GM23338 (cell line): ENCODE measurements at places on chromosomes 1 and 21. TPM values are rescaled to one million over a fixed set of nuclear protein-coding genes. Genes with fewer than 3 reads are reported as not detected.

DNA sequence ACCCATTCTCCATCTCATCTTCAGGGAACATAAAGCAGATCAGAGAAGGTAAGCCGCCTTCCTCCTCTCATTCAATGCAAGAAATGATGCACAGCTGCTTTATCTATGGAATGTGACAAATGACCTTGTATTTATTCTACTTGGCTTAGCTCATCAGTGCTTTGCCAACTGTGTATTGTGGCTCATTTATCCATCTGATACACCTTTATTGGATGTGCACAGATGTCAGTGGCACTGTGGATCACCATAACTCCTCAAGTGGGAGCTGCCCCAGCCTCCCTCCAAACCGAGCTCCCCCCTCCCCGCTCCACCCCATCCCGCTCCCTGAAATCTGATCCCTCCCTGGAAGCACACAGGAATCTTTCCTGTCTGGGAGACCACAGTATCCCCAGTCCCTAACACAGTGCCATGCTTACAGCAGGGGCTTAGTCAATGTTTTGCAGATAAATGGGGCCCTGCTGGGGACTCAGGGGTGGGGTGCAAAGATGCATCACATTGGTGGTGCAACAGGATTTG lies 156.0 kb upstream of the RAB4A start:
- peak; percentile 68 for DNase-seq

DNA sequence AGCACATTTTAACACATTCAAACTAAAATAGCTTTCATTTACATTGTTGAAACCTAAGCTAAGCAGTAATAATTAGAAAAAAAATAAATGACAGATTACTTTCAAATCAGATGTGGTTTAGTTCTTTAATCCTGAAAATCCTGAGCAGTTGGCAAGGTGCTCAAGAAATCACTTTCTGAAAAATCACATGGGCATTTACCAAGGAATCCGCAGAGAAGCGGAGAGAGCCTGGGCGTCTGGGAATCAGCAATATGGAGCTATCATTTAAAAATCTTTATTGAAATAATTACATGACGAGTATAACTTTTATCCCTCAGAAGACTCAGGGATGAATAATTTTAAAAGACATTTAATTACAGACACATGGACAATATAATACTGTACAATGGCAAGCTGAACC lies 30.2 kb downstream of the GRIK1 start:
- no peak for DNase-seq

DNA sequence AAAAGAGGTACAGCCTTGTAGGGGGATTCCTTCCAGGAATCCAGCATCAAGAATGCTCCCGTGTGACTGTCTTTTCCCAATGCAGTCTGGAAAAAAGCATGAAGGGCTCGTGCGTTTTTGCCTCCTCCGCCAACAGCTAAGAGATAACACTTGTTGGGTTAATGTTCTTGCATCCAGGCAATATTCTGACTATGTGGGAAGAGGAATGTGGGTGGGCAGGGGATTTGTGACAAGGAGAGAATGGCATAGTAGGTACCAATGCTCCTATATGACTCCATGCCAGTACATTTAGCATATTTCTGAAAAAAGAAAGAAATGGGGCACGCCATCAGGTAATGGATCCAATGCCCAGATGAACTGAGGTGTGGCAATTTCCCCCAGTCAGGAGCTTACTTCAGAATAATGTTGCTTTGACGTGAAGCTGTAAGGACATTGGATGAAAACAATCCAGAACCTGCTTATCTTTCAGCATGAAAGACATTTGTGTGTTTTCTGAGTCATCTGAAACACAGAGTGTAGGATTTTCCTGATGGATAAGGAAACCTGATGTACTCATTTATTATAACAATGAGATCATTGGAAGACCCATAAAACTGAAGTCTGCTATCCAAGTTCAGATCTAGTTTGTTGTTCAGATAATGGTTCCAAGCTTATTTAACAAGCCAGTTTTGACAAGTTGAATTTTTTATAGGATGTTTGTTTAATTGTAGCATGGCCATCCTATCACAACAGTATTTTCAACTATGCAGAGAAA lies 105.5 kb downstream of the LYPLAL1 start:
- no peak for DNase-seq

Gene CFAP410
- 23.2 and 24.0 TPM in 2 replicates for total RNA-seq

- no peak for DNase-seq
Measured at GRCh38 chr1:43945674-43946235, 995 bp upstream of the IPO13 start.

Gene FAM177B
- total RNA-seq, result not detected in 2 replicates

DNA sequence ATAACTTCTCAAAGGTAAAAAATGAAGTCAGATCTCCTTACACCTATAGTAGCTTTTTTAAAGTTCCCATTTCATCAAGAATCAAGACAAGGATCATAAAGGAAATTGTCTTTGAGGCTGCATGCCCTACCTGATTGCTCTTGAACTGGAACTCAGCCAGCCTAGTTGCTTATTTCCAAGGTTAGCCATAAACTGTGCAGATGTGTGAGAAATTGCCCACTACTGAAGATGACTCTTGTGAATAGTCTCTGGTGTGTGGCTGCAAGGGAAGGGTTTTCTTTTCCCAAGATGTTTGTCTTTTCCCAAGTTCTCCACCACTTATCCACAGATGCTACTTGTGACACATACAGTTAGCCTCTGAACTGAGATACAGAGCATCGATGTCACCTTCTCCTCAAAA lies 81.7 kb upstream of the DUSP10 start:
- DNase-seq, result no peak

Gene TMEM240
- total RNA-seq, result 0.74 and 5.1 TPM in 2 replicates

Gene FCN3
- 0.49 TPM in 1 of 2 replicates, not detected in the other for total RNA-seq

- no peak for DNase-seq
Measured at GRCh38 chr1:219179293-219179692, 5.6 kb downstream of the LYPLAL1 start.

Gene TMCC2
- 9.9 and 11.8 TPM in 2 replicates for total RNA-seq

Gene IL19
- total RNA-seq, result not detected in 2 replicates

Gene NR1I3
- not detected in 2 replicates for total RNA-seq

- no peak for DNase-seq
Measured at GRCh38 chr1:157916887-157917570, 75.4 kb upstream of the CD5L start.

Gene CACNA1S
- total RNA-seq, result 0.03 and 0.04 TPM in 2 replicates

DNA sequence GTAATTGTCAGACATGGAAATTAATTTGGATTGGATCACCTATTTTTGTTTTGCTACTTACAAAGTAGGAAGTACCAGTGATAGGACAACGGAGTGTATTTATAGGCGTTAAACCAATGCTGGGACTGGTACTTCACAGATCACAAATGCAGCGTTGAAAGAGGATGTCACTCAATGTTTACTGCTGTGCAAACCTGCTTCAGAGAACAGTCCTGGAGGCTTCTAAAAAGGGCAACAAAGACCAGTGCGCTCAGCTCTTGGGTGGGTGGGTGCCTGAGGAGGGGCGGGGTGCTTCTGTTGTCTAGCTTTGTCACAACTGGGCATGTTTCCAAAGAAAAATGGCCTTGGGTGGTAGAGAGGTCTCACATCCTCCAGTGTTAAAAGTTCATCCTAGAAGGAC lies 2.1 kb downstream of the C1orf21 start:
- DNase-seq, result no peak

DNA sequence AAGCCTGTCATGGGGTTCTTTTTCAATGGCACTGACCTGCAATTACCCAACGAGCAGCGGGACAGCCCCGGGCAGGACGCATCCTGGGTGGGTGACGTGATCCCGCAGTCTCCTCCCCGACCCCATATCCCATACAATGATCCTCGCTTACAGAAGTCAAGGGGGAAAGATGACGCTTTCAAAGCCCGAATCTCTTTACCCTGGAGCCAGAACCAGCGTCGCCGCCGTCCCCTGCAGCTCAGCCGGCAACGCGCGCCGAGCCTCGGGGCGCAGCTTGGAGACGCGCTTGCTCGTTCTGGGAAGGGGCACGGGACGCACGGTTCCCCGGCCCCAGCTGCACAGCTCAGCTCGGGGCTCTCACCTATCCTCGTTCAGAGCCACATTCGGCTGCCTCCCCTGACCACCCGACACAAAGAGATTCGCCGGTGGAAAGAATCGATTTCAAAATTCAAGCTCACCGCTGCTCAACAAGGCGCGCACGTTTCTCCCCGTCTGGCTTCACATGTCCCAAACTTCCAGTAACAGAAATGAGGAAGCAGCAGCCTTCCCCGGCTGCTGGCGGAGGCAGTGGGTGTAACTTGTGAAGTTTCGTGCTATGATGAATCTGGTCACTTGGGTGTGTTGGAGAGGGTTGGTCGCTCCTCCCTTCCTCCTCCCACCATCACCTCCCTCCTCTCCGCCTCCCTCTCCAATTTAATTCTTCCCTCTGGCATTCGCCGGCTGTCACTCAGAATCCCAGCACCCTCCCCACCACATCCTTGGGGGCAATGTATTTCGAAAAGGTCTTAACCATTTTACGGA lies at the start of gene TIAM1:
Gene TIAM1, minus strand, starts transcription at position 582 of the 801 bp plus-strand sequence. CDS start 77,289 bp downstream, outside the sequence.
- DNase-seq, result peak; percentile 71

DNA sequence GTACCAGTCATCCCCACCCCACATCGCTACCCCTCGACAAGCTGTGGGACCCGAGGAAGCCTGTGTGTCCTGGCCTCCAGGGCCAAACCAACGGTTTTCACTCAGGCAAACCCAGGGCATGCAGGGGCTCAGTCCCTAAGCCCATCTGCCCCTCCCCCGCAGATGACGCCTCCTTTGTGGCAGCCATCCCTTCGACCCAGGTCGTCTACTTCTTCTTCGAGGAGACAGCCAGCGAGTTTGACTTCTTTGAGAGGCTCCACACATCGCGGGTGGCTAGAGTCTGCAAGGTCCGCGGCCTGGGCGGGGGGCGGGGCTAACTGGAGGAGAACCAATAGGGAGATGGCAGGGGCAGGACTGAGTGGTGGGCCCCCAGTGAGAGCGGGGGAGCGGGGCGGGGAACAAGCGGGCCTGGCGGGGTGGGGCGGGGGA lies 7.4 kb downstream of the SEMA4A start:
- peak; percentile 91 for DNase-seq

DNA sequence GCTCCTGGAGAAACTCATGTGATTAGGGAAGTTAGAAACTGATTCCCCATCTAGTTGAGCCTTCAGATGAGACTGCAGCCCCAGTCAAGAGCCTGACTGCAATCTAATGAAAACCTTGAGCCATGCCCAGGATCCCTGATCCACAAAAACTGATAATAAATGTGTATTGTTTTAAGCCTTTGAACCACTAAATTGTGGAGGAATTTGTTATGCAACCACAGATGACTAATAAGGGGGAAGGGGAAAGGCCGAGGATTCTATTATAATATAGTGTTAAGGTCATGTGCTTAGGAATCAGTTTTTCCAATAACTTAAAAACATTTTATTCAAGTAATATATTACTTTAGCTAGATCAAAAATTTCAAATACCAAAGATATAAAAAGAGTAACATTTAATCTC lies 52.8 kb upstream of the USP25 start:
- no peak for DNase-seq

Gene HNRNPR
- 147 and 169 TPM in 2 replicates for total RNA-seq

Gene HP1BP3
- total RNA-seq, result 85.5 and 89.1 TPM in 2 replicates

- DNase-seq, result no peak
Measured at GRCh38 chr1:161973924-161974845, 49.5 kb downstream of the OLFML2B start.

- DNase-seq, result no peak
Measured at GRCh38 chr1:66248746-66249145, 285.2 kb upstream of the SGIP1 start.

- no peak for DNase-seq
Measured at GRCh38 chr1:33615546-33615945, 143.1 kb downstream of the ZSCAN20 start.

- DNase-seq, result no peak
Measured at GRCh38 chr1:201277441-201277840, 5.9 kb upstream of the PKP1 start.

DNA sequence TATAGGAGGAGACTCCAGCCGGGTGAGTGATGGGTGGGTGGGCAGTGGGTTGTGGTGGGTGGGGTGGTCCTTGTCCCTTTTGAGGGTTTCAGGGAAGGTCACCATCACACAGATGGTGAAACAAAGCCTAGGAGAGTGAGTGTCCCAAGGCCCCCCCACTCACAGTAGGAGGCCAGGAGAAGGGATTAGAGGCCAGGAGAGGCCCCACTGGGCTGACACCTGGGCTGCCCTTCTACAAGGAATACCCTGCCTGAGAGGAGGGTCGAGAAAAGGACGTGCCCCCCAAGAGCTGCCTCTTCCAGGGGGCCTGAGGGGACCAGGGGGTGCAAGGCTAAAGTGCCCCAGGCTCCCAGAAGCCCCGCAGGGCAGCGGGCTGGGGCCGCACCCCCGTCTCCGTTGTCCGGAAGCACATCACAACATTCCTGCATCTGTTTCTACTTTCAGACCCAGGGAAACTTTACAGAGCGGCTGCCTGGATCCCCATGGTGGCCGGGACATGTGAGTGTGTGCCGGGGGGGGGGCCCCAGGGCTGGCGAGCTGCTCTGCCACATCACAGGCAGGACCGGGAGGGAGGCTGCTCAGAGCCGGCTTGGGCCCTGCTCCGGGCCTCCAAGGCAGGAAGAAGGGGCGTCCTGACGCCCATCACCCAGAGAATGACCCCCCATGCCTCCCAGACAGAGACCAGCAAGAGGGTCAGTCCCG lies 68.2 kb downstream of the ARHGEF16 start:
- DNase-seq, result no peak

Gene AQP10
- not detected in 2 replicates for total RNA-seq

- DNase-seq, result no peak
Measured at GRCh38 chr1:29839726-29840125, 603.4 kb downstream of the PTPRU start.

DNA sequence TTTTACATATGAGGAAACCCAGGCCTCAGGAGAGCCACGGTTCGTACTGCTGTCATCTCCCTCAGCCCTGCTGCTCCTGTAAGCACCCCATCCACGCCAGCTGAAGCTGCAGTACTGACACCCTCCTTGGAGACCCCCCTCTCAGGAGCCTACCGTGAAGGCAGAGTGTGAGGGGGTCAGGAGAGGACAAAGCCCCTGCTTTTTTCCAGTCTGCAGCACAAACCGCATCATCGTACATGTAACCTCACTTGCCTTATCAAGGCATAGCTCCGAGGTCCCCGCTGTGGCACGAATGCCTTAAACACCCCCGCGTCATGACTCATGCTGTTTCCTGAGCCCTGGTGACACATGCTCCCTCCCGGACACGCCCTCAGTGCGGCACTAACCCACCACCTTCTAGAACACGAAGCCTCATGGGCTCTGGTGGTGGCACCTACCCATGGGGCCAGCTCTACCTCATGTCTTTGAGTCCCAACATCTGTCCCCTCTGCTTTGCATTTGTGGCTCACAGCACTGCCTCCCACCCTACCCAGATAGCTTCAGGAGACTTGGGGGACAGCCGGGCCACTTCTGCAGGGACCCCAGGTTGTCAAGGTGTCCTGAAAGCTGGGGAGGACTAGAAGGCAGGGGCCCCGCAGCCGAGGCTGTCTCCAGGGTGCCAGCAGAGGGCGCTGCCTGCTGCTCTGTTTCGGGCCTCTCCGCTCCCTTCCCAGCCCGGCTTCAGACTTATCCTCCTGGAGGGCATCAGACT lies 4.9 kb downstream of the SH3BGRL3 start:
- peak; percentile 88 for DNase-seq

- no peak for DNase-seq
Measured at GRCh38 chr1:63798284-63798683, 24.5 kb downstream of the ROR1 start.

Gene IL10
- not detected in 2 replicates for total RNA-seq
